Stimulated activated CD4-positive, alpha-beta T cell treated with anti-CD3 and anti-CD28 coated beads, Interleukin-4, amount 100 ng/mL, for 1 hour (primary cell): ENCODE measurements at places on chromosomes 1 and 21.

GRCh38 chr1:66739401-66740157, 12.7 kb upstream of the DYNLT5 start:
- no peak for DNase-seq

DNA sequence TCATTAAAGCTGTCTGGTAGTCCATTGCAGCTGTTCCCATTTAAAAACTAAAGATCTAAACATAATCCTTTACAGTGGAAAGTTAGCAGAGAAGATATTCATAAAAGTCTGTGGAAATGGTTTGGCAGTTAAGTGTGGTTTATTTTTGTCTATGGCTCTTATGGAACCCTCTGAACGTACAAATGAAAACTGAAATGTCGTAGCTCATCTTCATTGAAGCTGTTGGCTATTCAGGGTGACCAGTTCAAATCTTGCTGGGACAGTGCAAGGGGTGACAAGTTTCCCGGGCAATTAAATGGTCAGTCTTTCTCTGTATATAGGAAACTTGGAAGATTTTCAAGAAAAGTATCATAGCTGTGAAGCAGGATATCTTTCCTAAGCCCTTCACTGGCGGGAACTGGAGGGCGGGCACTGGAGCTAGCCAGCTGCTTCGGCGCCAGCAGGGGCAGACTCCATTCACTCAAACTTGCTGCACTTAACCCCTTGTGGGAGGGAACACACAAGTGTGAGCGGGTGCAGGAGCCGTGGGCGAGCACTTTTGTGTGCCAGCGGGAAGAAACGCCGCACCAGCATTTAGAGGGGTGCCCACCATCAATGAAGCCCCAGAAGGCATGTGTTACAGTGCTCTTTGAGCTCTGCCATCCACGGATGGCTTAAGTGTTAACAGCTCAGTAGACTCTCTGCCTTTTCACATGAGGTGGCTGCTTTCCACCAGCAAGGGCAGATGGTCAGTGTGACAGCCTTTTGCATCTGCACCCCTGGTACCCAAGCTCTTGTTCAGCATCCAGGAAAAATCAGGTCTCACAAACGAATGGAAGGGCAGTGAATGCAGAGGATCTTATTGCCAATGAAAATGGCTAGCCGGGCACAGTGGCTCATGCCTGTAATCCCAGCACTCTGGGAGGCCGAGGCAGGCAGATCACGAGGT, 232.1 kb upstream of the KAZN start:
- DNase-seq = no peak

DNA sequence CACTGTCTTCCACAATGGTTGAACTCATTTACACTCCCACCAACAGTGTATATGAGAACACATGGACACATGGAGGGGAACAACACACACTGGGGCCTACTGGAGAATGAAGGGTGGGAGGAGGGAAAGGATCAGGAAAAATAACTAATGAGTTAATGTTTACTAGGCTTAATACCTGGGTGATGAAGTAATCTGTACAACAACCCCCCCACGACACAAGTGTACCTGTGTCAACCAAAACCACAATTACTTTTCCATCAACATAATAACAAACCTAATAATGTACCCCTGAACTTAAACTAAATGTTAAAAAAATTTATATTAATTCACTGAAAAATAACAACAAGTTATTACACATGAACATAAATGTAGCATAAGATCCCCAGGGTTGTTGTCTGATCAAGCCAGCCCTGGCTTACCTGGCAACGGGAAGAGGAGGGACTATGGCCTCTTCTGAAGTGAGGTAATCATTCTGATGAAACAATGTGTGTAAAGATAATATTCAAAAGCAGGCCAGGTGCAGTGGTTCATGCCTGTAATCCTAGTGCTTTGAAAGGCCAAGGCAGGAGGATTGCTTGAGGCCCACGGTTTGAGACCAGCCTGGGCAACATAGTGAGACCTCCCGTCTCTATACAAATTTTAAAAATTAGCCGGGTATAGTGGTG, 40.8 kb upstream of the HEATR1 start:
- DNase-seq = no peak

DNA sequence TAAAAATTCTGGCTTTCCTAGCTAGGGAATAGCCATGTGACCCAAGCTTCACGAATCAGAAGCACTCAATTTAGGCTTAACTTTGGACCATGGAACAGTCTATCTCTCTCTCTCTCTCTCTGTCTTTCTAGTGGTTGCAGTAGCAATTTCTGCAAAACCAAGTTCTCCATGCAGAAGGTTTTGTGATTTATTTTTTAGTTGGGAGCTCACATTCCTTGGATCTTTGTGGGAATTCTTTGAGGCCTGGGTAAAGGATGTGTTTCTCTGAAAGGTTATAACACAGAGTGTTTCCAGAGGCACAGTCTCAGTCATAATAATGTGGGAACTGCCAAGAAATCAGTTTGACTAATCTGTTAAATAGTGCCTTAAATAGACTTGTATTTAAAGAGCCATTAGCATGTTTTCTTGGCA, 112.3 kb upstream of the COL11A1 start:
- DNase-seq = no peak

DNA sequence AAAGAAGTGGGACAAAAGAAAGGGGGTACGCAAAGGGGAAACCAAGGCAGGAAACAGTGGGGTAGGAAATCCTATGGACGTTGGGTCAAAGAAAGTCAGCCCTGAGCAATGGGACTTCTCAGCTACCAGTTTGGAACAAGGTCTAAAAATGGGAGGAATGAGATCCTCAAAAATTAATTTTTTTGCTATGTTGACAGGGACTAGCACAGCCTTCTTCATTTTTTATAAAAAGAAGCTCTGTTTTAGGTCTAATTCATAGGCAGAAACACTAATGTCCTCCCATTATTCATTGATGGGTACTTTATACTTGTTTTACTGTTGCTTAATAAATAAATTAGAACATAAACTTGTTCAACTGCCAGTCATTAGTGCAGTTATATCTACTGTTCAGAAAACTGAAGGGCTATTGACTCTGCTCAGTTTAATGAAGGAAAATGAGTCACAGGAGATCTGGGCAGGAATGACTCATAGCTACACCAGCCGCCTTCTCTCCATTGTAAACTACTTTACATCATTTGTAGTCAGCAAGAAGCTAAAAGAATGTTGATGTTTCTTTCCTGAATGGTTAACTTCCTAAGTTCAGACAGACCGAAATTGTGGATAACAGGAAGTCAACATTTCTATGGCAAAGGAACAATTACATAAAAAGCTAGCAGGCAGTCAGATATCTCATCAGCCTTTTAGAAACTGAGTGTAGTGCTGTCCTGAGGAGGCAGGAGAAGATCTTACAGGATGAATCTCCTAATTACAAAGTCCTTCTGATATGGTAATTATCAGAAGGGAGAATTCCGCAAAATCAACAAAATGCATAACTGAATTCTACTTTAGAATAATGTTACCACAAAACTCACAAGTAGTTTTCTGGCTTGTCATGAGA, 356.4 kb upstream of the PKN2 start:
- no peak for DNase-seq

DNA sequence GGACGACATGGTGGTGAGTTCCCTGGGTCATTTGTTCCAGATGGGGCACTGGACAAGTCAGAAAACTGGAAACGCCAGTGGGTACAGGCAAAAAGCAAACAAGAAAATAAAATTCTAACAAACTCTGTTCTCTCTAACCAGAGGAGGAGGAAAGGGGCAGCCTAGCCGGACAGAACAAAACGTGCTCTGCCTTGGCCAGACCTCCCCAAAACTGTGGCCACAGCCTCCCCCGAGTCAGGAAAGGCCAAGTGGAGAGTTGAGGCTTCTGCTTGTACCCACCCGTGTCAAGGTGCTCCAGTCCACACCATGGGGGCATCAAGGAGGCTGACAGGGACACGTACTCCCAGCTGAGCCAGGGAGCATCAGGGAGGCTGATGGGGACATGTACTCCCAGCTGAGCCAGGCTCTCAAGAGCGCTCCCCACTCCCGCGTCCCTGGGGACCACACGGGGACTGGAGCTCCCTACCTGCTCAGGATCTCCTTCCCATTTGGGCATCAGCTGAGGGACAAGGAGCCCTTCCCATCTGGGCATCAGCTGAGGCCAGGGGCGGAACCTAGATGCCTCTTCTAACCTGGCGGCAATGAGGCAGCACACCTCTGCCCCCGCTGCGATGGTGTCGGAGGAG, 154.8 kb upstream of the COL6A1 start:
- no peak for DNase-seq

DNA sequence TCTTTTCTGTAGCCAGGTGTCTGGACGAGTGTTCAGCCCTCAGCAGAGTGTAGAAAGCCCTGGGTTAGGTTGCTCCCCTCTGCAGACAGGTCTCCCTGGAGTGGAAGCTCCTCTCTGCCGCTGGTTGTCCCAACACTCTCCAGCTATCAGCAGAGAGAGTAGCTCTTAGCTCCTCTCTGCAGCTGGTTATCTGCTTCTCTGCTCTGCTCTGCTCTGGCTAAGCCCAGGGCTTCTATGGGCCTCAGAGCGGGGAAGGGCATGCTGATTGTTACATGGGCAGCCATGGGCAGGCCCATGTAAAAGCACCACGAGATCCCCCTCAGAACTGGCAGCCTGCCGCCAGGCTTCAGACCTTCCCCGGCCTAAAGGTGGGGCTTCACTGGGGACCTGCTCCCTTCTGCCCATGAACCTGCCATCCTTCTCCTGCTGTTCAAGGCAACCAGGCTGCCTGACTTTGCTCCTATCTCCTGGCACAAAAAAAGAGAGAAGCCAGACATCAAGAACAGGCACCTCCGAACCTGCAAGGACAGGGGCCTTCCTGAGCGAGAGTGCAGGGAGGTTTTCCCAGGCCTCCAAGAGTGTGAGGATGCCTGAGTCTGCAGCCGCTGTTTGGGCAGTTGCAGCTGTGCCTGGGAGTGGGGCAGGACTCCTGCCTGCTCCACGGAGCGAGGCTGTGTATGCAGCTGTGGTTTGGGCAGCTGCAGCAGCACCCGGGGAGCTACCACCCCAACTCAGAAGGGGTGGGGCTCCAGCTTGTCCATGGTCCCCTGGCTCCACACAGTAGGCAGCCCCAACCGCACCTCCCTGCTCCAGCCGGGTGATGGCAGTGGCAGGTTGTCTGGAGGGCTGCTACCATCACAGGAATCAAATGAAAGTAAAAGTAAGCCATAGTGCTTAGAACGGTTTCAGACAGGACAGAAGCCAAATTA, 973.7 kb downstream of the LTN1 start:
- no peak for DNase-seq

DNA sequence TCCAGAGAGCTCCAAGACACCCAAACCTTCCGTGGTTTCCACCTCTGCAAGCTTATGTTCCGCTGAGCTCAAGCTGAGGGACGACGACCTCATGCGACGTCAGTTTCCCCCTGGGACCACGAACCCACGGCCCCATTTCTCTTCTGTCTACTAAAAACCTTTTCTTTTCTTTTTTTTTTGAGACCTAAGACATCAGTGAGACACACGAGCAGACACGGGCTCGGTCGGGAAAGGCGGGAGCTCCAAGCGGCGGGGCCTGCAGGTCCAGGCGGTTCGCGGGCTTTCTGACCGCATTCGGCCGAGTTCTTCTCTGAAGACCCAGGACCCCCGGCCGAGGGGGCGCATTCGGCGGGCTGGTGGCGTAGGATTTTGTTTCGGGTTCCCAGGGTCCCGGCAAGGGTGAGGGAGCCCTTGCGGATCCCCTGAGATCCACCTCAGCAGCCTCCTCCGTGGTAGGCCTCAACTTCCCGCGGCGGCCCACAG, 402 bp downstream of the C21orf58 start:
- peak; percentile 6 for DNase-seq

DNA sequence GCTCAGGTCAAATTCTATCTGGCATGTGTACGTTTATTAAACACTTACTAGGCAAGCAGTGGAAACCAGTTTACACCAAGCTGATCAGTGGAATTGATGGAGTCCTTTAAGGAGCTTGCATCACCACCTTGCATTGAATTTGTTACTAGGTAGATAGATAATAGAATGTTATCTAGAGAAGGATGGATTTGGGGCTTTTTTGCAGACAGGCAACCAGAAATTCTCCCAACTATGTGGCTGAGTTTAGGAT, 44.9 kb downstream of the HHAT start:
- DNase-seq = no peak

DNA sequence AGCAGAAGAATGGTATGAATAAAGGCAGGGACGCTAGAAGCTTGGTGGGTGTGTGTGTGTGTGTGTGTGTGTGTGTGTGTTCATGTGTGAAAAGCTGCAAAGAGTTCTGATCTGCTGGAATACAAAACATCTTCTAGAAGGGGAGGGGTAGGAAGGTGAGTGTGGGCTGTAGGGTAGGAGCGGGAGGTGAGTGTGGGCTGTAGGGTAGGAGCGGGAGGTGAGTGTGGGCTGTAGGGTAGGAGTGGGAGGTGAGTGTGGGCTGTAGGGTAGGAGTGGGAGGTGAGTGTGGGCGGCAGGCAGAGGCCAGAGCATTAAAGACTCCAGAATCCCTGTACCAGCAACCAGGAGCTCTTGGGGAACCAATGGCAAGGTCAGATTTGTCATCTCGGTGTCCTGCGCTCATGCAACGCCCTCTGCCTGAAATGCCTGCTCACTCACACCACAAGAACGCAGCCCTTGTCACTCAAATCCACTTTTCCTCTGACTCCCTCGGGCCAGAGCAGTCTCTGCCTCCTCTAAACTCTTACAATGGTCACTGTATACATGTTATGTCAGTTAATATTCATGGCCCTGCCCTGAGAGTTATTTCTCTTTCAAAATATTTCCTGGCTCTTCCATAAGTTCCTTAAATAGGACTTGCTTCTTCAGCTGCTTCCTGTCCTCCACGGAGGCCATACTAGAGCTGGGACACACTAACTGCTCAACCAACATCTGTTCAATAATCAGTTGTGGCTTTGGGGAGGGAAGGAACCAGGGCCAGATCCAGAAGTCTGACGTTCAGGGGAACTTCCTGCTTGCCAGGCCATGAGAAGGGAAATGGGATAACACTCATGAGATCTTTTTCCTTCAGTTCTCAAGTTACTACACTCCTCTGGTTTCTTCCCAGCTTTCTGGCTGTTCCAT, 53.6 kb upstream of the ZNF644 start:
- no peak for DNase-seq

DNA sequence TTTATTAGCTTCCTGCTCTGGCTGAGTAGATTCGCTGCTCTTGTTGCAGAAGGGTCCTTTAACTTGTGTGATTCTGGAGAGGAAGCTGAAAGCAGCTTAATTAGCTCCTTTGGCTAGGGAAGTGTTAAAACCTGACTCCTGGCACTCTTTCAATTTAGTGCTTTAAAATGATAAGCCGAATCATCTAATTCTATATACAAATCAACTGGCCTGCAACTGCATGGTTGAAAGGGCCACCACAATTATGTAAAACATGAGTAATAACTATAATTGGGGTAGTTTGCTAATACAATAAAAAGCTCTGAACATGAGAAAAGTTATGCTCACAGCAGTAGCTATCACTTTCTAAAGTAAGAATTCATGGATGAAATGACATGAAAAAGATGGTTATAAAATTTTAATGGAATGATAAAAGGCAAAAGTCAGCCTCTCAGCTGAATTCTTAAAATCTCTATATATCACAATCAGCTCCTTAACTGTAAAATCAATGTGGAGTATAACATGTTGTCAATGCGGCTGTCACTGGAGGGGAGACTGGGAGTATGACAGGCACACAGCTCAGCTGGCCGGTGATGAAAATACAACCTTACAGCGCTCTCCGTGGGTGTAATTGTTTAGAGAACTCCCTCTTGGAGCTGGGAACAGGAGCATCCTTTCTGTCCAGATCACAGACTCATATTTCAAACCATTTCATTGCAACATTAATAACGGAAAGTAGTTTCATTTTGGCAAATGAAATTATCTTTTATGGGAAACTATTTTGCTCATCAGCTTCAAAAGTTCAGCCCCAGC, 324.4 kb downstream of the KCTD3 start:
- DNase-seq = no peak

- DNase-seq = no peak
These were observed 37.1 kb upstream of the SOD1 start for GRCh38 chr21:31622397-31622796.
